ENCODE measurements at places on chromosomes 5 and 9.

- DNase-seq: no peak
Measured at GRCh38 chr9:136104916-136105315, 9.8 kb upstream of the NACC2 start.

DNA sequence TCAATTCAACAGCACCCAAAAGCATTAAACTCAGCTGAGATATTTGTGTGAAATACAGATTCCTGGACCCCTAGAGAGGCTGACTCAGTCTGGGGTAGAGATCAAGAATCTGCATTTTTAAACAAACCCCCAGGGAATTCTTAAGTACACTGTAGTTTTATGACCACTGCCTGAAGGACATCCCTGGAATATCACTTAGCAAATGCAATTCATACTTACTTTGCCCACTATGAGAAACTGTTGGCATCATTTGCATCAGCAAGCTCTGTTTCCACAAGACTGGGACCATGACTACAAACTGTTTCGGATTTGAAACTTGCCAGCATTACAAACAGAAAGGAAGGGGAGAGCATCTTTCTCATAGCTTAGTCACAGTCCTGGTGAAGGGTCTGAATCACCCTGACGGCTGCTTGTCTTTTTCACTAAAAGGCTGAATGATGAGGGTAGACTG, 63.7 kb downstream of the MLLT3 start:
- DNase-seq: no peak

DNA sequence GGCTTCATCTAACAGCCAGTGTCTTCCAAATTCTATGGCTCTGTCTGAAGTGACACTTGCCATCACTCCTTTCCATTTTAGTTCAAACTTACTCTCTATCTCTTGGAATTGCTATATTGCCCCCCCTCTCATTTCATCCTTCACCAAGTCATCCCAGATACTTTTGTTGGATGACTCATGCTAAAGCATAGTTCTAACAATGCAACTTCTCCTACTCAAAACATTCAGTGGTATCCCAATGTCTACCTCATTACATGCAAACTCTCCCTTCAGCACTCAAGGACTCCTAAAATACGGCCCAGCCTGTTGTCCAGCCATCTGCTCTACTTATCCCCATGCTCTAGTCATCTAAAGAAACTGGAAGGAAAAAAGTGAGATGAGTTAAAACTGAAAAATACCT, 171.6 kb downstream of the RASEF start:
- DNase-seq: no peak

GRCh38 chr5:39755452-39755851, 330.7 kb upstream of the DAB2 start:
- DNase-seq: no peak

- DNase-seq: no peak
Measured at GRCh38 chr9:78479441-78479840, 182.5 kb downstream of the PSAT1 start.

DNA sequence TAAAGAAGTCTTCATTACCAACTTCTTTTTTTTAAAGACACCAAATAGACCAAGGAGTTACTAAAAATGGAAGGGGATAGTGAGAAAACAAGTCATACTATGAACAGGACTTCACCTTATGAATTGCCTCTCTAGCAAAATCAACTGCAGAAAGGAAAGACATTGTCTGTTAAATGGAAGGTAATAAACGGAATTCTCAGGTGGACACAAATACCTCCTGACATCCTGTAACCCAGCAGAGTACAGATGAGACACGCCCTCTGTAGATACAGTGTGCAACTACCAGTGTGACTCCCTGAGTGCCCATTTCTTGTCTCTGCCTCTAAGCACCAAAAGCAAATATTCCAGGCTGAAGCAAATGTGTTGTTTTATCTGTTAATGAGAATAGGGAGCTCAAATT, 12.2 kb upstream of the PLPP1 start:
- DNase-seq: no peak

DNA sequence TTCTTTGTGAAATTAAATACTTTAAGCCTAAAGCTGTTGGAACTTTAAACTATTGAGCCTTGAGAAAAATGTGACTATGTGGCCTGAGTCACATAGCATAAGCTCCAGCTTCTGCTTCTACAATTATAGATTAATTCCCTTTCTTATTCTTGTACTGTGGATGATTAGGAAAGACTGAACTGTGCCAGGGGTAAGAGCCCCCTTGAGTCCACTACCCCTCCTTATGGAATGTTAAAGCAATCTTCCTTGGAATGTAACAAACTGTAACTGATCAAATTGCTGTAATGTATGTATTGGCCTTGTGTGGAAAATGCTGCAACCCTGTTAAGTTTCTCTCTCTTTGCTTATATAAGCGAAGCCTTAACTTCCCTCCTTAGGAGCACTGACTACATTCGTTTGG, 273.2 kb downstream of the FAM170A start:
- DNase-seq: no peak

GRCh38 chr9:13369431-13369830, 89.9 kb upstream of the MPDZ start:
- no peak for DNase-seq

- DNase-seq: no peak
Measured at GRCh38 chr9:133396952-133397351, 20.8 kb downstream of the STKLD1 start.

GRCh38 chr9:126452106-126452505, 125.5 kb downstream of the MVB12B start:
- DNase-seq: no peak

DNA sequence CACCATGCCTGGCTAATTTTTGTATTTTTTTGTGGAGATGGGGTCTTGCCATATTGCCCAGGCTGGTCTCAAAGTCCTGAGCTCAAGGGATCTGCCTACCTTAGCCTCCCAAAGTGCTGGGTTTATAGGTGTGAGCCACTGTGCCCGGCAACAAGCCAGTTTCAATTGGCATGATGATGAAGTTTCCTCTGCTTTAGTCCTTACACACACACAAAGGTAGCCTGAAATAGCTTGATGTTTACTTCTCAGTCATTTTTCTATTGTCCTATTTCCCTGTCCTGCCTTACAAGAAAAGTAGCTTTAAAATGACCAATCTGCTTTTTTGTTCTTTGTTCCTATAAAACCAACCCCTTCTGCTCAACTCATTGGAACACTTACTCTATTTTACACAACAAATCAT, 33.6 kb downstream of the PDE6A start:
- DNase-seq: no peak

DNA sequence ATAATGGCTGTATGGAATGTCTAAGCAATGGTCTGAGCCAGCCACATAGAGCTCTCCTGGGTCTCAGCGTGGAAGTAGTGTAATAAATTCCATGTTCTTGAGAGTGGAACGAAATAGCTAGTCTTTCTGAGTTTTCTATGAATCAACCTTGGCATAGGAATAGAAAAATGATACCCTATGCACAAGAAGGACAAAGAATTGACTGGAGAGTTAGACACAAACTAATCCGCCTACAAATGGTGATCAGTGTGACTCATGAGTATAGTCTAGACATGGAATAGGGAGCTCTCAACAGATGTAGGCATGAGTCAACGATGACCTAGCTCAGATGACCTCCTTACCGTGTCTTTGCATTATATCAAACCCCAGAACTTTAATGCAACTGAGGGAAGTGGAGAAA, 256.8 kb upstream of the GRIN3A start:
- no peak for DNase-seq

DNA sequence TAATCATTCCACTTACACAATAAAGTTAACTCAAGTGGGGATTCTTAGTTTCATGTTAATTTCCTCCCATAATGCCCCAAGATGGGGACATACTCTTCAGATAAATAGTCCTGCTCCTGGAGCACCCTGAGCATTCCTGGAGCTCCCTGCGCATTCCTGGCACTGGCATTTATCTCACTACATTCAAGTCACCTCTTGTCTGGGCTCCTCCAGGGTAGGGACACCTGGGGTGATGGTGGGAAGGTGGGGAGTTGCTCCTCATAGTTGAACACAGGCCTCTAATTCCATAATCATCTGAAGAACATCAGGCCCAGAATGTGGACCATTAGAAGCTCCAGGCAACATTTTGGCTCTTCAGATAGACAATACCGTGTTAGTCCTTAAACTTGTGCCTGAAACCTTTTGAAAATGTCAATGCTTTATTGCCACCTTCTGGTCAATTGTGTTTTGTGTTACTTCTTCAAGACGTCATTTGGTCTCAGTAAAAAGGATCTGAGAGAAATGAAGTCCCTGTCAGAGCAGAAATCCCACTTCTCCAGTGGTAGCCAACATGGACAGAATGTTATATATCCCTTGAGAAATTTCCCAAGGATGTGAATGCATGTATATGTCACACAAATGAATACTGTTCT, 14.2 kb upstream of the AGGF1 start:
- no peak for DNase-seq

GRCh38 chr5:155562158-155562557, 548.6 kb downstream of the KIF4B start:
- no peak for DNase-seq

GRCh38 chr5:97044052-97044451, 98.4 kb downstream of the LIX1 start:
- no peak for DNase-seq

- DNase-seq: no peak
Measured at GRCh38 chr9:113628621-113629020, 165.1 kb downstream of the RGS3 start.

DNA sequence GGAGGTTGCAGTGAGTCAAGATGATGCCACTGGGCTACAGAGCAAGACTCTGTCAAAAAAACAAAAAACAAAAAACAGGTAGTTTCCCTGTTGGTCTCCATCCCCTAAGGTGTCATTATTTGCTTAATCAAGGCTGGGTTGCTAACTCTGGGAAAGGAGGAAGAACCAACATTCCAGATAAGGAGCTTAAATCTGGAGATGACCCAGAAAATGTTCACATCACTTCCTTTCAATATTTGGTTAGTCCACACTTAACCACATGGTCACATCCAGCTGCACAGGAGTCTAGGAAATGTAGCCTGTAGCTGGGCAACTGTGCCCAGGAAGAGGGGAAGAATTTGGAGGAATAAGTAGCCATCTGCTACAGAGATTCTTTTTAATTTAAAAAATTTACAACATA, 25.9 kb upstream of the MEGF9 start:
- DNase-seq: no peak

DNA sequence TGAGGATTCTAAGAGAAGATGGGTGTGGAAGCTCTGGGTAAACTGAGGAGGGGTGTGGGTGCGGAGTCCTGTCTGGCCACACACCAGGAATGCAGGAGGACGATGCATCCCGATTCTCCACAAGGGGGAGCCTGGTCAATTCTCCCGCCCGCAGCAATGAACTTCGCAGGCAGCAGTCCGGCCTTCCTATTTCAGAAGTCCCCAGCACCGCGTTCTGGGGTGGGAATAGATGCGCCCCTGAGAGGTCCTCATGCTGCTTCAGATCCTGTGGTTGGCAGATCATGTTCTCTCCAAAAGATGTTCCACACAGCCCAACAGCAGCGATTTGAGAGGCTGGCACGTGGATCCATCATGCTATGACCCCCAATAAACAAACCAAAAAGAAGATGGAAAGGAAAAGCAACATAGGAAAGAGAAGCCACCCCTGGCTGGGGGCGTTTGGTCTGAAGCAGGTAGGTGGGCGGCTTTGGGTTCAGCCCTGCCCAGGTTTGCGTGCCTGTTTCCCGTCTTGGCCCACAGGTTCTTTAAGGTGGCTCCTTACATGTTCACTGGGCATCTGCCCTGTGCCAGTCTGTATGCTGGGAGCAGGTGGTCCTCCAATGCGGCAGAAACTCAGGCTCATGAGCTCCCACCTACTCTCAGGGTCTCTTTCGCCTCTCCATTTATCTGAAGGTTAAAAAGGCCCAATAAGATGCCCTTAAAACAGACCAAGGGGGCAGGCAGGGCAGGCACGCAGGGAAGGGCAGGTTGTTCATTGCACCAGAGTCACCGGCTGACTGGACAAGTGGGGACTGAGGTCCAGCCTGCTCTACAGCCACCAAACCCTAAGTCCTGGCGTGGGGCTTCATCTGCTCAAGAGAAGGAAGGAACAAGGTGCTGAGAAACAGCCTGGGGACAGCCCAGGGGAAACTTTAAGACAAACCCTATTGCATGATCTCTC, 171.6 kb downstream of the PAX5 start:
- DNase-seq: no peak

DNA sequence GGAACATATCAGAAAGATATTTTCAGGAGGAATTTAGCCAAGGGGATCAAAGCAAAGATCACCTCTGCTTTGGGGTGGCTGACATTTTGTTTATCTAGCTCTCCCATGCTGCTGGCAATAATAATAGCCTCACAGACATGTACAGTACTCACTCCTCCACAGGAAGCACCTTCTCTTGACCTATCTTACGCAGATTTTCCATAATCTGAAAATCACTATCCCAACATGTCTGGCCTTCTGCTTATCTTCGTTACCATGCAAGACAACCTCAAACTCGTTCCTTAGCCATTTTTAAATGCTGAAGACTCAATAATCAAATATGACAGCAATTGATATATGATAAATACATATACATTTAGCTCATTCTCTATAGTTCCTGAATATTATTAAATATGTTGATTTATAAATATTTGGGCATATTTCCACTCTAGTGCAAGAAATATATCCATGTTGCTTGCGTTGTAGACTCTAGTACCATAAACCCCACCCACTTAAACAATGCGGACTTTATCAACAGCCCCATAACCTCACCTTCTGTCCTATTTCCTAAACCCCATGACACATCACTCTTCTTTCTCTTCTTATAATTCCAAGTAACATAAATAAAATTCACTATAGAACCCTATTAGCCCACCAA, 18.0 kb downstream of the ZNF608 start:
- DNase-seq: no peak

GRCh38 chr5:131303537-131303936, 39.7 kb downstream of the CDC42SE2 start:
- no peak for DNase-seq

DNA sequence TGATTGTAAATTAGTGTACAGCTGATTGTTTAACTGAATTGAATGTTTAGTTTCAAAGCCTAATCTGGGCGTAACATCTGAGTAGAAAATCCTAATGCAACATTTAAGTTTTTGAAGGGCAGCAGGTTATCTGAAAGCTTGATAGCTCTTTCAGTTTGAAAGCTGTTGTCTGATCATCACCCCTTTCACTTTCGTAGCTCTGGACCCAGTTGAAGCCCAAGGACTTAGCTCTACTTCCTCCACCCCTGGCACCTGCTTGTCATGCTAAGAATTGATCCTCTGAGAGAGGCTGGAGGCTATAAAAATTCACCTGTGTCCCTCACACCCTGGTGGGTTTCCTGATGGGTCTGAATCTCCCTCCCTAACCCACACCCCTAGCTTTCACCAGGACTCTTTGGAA, 86.0 kb downstream of the ZFAND5 start:
- DNase-seq: no peak

Data from T follicular helper cell (primary cell).